ENCODE measurements at places on chromosomes 12 and 14.

GRCh38 chr12:112191201-112191600 lies 65.8 kb downstream of the TRAFD1 start:
- DNase-seq, result no peak

DNA sequence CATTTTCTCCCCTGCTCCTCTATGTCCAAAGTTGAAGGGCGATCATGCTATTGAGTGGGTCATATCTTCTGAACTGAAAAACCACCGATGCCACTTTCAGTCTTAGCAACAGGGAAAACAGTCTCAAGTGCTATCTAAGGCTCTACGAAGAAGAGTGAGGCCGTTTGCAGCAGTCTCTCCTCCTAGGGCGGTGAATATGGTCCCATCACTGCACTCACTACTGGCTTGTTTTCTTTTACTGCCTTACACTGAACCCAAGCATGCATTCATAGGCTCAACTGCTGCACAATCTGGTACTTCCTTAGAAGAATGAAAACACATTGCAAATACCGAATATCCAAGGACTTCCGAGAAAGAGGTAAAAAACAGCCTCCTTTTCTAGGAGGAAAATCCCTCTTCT lies 92.1 kb downstream of the DNAH10 start:
- DNase-seq, result no peak

GRCh38 chr12:26119391-26119989 lies 5.3 kb downstream of the BHLHE41 start:
- DNase-seq, result peak; percentile 13

- DNase-seq, result no peak
Observed at GRCh38 chr14:23559926-23560520, 4.0 kb downstream of the THTPA start.

DNA sequence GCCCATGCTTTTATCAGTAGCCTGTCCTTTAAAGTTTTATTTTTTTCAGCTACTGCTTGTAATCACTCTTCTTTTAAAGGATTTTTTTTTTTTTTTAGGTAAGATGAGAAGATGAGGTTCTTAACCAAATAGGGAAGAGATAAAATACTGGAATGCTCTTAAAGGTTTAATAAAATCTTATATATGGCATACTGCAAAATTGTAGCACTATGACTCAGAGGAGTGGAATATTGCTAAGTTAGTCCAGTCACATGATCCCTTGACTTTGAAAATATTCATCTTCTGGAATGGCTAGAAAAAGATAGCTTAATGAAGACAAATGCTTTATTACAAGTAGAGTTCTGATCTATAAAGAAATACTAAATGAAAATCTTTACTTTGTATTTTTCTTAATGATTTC lies 116.6 kb downstream of the NAV3 start:
- no peak for DNase-seq

DNA sequence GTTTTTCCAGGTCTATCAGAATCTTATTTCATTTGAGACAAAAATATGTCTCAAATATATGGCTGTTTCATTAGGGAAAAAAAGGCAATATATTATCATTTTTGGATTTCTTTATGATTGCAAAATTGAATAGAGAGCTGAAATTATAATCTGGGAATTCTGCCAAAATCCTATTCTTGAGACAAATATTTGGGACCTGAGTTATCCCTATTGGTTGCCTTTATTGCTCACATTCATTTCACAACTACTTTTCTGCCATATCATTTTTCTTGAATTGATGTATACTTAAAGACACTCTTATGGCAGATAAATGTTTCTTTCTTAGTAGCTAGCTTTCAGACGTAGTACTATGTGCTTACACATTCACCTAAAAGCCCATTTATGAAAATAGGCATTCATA lies 241.6 kb upstream of the NOVA1 start:
- DNase-seq, result no peak

- DNase-seq, result no peak
Observed at GRCh38 chr12:48296586-48297282, 54.0 kb downstream of the ZNF641 start.

- DNase-seq, result no peak
Observed at GRCh38 chr12:87096082-87096585, 839.9 kb upstream of the MGAT4C start.

DNA sequence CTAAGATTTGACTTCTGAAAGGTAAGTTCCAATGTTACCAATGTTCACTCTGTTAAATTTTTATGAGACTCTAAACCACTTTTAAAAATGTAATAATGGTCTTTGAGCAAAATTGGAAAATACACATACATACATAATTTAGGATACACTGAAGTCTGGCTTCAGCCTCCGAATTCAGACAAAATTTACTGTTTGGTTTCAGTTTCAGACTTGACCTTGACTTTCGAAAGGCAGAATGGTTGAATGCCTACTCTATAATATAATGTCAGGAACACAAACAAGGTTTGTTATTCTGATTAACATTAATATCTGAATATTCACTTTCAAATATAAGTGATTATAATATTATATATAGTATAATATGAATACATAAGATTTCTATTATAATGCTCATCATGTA lies 74.1 kb upstream of the KRAS start:
- no peak for DNase-seq

DNA sequence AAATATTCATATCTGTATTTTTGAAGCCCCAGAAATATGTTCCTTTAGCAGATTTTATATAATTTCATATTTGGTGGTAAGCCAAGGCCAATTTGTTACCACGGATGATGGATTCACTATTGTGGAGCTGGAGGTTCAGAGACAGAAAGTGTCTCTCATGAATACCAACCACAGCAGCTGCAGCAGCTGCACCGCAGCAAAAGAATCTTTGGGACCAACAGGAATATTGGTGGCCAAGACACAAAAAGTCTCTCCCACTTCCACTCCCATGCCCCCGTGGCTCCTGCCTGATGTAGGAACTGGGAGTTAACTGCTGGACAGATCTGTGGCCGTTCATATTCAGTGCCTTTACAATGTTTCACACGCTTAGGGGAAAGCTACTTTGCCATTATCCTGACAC lies 155.3 kb downstream of the ADAMTS20 start:
- DNase-seq, result no peak

DNA sequence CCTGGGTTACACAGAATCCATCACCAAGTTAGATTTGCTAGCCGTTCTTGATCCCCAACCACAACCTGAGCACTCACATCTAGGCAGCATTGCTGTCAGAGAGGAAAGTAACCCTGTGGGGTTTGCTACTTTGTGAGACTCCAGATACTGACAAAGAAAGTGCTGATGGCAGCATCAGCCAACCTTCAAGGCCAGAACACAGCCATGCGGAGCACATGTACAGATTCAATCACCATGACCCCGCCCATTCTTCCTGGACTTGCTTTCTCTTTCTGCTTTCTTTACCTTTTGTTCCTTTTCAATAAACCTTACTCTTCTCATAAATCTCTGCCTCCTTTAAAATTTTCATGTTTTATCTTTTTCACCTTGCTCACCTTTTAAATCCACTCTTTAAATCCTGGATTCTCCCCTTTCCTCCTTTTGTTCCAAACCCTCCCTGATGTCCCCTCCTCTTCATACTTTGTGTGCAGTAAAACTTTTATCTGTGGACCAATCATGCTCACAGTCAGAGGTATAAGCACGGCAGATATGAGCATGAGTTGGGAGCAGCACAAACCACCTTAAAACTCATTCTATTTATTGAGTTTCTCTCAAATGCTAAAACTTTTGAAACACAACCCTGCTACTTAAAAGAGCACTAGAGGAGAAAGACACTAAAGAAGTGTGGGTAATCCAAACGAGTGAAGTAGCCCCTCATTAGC lies 21.9 kb upstream of the CERS5 start:
- no peak for DNase-seq

GRCh38 chr12:2666411-2666810 lies 128.4 kb upstream of the FKBP4 start:
- DNase-seq, result no peak

- no peak for DNase-seq
Observed at GRCh38 chr14:31567655-31568054, 6.5 kb downstream of the NUBPL start.

DNA sequence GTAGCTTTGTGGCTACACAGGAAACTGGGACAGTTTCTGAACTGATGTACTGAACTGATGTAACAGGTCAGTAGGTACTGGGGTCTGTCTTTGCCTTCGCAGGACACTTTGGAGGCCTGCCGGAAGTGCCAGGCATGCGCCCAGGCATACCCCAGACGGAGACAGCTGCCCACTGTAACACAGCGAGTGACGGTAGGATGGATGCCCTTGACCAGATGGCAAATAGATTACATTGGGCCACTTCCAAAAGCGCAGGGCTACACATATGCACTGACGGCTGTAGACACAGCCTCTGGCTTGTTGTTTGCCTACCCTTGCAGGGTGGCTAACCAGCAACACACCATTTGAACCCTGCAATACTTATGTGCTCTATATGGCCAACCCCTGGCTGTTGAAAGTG lies 94.1 kb upstream of the TMPO start:
- peak; percentile 72 for DNase-seq

- DNase-seq, result no peak
Observed at GRCh38 chr12:113797535-113797868, 168.6 kb downstream of the RBM19 start.

GRCh38 chr14:59870277-59871165 lies at the start of gene RTN1:
TSS of gene RTN1 (minus strand) at chr14:59870776. CDS start at chr14:59870630, 146 bp downstream.
- DNase-seq, result peak; percentile 86

GRCh38 chr14:94543449-94544124 lies 17.7 kb upstream of the SERPINA4 start:
- no peak for DNase-seq

DNA sequence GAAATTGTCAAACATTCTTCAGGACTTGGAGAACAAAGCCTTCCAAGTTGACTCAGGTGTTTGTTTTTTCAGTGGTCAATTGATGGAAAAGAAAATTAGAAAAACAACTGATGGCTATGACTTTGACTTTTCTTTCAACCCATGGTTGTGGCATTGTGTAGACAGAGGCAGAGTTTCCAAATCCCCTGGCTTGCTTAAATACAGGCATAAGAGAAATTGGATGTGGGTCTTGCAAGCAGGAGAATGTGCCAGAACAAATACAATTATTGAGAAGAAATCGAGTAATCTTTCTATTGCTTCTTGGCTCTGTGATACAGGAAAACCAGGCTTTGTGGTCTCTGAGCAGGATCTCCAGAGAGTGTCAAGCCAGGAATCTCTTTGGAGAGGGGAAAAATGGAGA lies 40.9 kb upstream of the FRMD6 start:
- no peak for DNase-seq

DNA sequence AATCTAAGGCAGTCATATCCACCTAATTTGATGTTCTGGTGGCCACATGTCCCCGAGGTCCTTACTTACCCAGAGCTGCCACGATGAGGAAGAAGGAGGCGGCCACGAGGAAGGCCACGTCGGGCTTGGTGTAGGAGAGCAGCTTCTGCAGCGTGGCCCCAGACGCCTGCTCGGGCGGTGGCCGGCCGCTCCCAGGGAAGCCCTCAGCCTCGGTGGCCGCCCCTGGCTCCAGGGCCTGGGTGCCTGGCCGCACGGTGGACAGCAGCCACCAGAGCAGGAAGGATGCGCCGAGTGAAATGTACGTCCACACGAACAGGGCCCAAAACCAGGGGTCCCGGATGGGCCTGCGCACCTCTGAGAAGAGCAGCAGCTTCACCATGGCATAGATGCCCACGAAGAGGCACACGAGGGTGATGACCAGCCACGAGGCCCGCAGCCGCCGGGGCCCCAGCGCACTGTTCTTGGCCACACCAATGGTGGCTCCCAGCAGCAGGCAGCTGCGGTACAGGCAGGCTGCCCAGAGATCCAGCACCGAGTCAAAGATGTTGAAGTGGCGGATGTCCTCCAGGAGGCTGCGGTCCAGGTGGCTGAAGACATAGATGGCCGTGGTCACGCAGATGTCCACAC lies 6.6 kb downstream of the ABCB9 start:
- no peak for DNase-seq

DNA sequence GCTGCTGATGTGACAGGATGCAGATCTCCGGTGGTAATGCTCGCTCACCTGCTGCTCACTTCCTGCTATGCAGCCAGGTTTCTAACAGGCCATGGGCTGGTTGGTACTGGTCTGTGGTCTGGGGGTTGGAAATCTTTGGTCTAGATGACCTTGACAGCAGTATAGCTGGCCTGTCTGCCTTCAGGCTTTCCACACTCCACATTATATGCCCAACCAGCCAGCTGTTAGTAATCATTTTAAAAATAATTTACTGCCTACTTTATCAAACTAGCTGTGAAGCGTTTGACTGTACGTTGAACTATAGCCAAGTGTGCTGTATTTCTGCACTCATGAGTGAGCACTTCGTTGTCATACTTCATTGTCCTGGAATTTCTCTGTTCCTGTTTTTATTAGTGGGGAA lies 424.0 kb upstream of the GARIN6 start:
- no peak for DNase-seq

DNA sequence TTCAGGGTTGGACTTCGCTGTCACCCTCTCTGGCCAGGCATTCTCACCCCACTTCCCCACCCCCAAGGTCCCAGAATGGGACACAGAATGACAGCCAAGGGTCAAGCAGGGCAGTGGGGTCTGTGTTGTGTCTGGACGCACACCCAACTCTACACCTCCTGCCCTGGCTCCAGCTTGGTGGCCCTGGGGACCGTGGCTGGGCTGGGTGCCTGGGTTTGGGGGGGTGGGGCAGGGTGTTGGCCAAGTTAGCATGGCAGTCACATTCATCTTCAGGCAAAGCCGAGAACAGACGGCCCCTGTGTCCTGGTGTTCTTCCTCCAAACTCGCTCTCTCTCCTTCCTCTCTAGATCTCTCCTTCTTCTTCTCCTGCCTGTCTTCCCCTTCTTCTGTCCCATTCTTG lies 5.6 kb downstream of the LRP1 start:
- no peak for DNase-seq

DNA sequence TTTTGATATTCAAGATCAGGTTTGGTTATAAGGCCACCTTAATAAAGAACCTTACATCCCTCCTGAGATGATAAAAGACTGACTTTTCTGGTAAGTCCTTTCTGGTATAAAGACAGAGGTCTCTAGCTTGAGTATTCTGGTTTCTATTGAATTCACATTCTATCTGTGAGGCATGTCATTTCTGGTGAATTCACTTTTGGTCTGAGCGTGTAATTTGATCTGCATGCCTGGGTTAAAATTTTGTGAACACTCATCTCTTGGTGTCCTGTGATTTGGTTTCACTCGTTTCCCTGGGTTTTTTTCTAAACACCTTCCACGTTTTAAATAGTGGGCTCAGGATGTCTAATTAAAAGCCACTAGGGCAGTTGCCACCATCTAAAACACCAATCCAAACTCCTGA lies 12.2 kb downstream of the EIF5 start:
- DNase-seq, result no peak

DNA sequence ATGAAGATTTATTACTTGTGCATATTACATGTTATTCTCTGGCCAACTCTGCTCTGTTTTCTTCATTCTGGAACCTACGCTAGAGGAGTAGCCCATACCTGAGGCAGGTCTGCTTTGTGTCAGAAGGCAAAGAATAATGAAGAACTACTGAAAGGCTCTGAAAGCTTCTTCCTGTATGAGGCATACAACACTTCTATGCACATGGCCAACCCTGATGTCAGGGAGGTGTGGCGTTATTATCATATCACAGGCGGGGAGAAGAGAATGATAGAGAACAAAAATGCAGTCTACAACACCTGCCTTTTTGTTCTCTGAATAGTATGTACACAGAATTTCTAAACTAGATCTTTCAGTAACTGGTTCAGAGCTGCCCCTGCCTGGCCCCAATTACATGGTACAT lies 32.5 kb upstream of the CRY1 start:
- DNase-seq, result peak; percentile 7
